ENCODE measurements at places on chromosomes 1 and 21.

DNA sequence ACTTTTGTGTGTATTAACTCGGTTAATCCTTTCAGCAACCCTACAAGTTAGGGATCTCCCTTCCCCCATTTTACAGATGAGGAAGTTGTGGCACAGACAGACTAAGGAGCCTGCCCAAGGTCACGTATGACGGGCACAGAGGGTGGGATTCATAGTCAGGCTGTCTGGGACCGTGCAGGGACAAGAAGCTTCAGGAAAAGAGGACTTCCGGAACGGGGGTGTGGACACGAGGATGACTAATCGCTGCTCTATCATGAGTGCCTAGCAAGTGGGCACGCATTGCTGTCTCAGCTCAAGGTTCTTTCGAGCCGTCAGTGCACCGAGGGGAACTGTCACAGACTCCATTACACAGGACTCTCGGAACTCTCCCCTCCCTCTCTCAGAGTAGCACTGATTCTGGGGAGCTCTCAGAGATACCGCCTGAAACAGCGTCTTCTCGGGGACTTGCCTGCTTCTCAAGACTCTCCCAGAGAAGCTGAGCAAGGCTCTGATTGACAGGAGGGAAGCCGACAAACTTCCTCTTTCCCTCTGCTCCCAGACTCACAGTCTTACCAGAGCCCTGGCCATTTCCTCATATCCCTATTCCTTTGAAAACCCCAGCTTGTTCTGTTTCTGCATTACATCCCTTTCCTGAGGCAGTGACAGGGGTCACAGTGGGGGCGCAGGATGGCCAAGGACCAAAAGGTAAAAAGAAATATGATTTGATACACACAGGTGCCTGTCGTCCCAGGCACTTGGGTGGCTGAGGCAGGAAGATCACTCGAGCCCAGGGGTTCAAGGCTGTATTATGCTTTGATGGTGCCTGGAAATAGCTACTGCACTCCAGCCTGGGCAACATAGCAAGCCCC lies 14.4 kb downstream of the FHAD1 start:
- DNase-seq, result no peak

DNA sequence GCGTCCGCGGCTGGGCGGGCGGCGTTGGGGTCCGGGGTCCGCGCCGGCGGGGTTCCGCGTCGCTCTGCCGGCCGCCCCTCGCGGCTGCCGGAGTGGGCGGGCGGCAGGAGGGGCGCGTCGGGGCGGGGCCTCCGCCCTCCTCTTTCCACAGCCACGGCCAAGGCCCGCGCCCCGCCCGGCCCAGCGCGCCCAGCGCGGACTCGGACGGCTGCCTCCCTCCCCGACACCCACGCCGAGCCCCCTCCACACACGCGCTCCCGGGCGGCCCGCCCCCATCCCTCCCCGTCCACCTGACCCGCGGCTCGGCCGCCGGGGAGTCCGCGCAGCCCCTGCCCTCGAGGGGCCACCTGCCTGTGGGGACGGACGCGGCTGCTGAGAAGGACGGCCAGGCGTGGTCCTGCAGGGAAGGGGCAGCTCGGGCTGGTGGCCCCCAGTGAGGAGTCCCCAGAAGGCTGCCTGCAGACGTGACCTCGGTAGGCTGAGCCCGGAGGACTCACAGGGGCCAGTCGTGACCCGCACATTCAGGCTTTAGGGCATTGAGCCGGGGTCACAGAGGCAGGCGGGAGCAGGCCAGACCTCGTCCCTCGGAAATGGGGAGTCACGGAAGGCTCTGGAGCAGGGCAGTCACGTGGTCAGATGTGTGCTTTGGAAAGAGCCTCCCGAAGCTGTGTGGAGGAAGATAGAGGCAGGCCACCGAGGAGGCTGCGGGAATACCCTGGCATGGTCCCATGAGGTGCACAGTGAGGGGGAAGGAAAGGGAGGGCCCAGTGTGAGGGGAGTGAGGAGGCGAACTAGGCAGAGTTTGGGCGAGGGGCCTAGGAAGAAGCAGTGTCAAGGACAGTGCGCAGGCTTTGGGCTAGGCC lies at the start of gene COL8A2:
Gene COL8A2, minus strand, starts transcription at position 94 of the 863 bp plus-strand sequence. CDS start 24,980 bp downstream, outside the sequence.
- DNase-seq, result no peak

- DNase-seq, result no peak
Measured at GRCh38 chr1:52365071-52365745, 797 bp downstream of the CC2D1B start.

GRCh38 chr1:113013823-113014222 lies 57.8 kb upstream of the SLC16A1 start:
- no peak for DNase-seq

GRCh38 chr1:112696578-112697314 lies 10.2 kb downstream of the RHOC start:
- no peak for DNase-seq

- no peak for DNase-seq
Measured at GRCh38 chr1:178926046-178926445, 55.2 kb upstream of the ANGPTL1 start.

DNA sequence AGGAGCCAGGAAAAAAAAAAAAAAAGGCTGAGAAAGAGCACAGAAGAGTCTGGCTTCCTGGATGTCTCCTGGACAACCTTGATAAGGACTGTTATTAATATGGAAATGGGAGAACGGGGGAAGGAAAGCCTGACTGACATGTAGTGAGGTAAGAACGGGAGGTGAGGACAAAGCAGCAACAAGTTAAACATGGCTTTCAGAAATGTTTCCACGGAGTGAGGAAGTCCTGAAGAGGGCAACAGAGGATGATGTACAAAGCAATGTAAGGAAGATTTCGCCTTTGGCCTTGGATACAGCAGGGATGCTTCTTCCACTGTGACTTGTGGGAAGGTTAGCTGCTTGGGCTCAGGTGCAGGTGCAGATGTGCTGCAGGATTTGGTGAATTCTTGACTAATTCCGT lies 11.9 kb upstream of the NIBAN1 start:
- no peak for DNase-seq

DNA sequence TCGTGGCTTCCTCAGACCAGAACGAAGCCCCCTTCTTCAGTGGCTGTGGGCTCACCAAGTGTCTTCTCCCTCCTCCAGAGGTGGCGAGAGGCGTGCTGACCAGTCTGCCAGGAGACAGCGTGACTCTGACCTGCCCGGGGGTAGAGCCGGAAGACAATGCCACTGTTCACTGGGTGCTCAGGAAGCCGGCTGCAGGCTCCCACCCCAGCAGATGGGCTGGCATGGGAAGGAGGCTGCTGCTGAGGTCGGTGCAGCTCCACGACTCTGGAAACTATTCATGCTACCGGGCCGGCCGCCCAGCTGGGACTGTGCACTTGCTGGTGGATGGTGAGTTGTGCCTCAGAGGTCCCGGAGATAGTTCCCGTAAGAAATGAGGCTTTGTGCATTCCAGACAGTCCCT lies 24.0 kb downstream of the IL6R start:
- no peak for DNase-seq

GRCh38 chr1:184258525-184258924 lies 128.3 kb upstream of the C1orf21 start:
- DNase-seq, result no peak

DNA sequence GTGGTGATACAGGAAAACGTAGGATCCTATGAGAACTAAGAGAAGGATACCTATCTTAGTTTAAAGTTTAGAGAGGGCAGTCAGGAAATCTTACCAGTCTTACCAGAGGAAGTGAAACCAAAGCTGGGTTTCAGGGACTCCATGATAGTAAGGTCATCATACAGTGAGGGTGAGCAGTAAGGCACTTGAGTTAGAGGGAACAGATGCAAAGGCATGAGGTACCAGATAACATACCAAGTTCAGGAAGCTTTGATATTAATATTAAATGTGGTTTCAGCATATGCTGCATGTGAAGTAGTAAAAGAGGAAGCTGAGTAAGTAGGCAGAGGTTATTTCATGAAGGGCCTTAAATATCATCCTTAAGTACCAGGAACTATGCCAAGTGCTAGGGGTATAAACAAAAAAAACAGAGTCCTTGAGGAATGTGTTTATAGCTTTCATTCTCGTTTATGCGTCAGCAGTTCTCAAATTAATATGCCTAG lies 16.9 kb downstream of the ATG4C start:
- DNase-seq, result no peak

- no peak for DNase-seq
Measured at GRCh38 chr1:48710318-48710717, 66.4 kb downstream of the BEND5 start.

DNA sequence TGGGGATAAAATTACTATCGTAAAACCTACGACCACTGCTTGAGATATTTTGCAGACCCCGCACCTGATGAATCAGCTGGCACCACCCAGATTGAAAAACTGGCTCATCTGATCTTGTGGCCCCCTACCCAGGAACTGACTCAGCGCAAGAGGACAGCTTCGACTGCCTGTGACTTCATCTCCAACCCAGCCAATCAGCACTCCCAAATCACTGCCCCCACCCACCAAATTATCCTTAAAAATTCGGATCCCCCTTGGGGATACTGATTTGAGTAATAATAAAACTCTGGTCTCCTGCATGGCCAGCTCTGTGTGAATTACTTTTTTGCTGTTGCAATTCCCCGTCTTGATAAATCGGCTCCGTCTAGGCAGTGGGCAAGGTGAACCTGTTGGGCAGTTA lies 81.4 kb downstream of the EDEM3 start:
- no peak for DNase-seq

DNA sequence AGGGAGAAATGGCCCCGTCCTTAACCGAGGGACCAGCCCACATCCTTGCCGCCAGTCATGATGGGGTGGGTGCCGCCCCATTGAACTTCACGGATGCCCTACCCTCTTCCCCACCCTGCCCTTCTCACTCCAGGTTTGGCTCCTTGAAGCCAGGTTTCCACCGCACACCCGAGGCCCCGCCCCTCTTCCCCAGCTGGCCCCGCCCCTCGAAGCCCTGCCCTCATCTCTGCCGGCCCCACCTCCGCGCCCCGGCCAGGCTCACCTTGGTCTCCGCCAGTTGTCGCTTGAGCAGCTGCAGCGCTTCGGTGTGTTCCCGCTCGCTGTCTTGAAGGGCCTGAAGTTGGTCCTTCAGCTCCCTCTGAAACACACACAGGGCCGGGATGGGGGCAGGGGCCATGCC lies 16.6 kb downstream of the TRIM62 start:
- DNase-seq, result no peak

DNA sequence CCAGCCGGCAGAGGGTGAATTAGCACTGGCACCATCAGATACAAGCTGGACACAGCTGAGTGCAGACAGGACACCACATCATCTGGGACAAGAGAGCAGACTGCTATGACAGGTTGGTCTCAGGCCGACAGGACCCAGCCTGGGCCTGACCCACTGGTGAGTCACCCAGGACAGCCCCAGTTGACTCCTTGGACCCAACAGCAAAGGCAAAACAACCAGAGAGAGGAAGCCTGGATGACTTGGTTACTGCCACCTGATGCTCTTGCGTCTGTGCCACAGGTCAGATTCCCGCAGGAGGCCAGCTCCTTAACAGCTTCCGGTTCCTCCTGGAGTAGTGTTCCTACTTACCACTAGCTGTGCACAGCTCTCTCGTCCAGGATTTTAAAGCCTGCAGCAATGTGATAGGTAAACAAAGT lies 18.5 kb downstream of the CCN1 start:
- no peak for DNase-seq

DNA sequence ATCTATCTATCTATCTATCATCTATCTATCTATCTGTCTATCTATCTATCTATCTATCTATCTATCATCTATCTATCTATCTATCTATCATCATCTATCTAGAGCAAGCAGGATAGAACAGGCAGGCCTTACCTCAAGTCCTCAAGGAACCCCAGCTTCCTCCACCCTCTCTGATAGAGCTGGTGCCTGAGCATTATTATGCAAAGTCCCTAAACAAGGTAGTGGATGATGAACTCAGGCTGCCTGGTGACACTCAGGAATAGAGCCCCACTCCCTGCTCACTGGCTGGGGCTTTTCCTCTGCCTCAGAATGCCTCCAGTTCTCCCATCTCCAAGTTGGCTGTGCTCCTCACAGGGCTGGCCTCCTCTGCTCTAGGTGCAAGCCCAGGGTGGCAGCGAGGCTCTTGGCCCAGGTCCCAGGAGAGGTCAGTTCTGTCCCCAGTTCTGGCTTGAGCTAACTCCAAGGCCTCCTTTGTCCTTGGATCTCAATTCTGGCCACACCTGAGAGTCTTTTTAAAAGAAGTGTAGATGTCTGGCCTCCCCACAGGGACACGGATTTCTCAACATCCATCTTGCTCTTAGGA lies 60.2 kb downstream of the PCP4 start:
- DNase-seq, result no peak

- no peak for DNase-seq
Measured at GRCh38 chr1:198933515-198934222, 294.8 kb downstream of the PTPRC start.

DNA sequence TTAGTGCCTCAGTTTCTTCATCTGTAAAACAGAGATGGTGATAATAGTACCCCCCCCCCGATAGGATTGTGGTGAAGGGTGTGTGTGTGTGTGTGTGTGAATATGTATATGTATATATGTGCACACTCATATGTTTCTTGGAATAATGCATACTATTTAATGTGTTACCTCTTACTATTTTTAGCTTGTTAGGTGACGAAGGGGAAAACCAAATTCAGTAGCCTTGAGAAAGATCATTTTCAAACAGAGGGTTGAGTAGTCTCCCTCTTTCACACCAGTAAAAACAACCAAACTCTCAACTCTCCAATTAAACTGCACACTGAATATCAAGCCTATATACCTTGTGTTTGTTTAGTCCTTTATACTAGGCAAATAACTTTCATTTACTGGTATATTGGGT lies 75.7 kb downstream of the NTMT2 start:
- no peak for DNase-seq

DNA sequence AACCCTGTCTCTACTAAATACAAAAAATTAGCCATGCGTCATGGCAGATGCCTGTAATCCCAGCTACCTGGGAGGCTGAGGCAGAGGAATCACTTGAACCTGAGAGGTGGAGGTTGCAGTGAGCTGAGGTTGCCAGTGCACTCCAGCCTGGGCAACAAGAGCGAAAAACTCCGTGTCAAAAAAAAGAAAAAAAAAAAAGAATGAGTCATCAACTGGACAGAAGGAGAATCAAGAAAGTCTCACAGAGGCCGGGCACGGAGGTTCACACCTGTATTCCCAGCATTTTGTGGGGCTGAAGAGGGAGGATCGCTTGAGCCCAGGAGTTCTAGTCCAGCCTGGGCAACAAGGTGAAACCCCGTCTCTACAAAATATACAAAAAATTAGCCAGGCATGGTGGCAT lies 45.5 kb upstream of the CDC42BPA start:
- DNase-seq, result no peak

DNA sequence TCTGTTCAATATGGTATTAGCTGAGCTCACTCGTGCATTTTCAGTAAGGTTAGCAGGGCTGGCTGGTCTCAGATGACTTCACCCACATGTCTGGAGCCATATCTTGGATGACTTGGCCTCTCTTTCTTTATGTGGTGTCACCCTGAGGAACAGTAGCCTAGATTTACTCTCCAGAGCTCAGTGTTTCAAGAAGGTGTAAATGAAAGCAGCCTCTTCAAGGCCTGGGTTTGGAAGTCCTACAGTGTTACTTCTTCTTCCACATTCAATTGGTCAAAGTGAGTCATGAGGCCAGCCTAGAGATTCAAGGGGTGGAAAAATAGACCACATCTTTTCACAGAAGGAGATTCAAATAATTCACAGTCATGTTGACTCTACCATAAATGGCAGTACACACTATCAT lies 12.2 kb downstream of the VCAM1 start:
- no peak for DNase-seq
